CD14-positive monocyte (primary cell): ENCODE measurements at places on chromosomes 7 and 10. TPM values are rescaled to one million over a fixed set of nuclear protein-coding genes. Genes with fewer than 3 reads are reported as not detected.
A peak's percentile ranks its signal among the peaks of the same experiment; 100 is the strongest.

LARP4B gene
- 32.0 and 52.3 TPM in 2 replicates for polyA plus RNA-seq

DNA sequence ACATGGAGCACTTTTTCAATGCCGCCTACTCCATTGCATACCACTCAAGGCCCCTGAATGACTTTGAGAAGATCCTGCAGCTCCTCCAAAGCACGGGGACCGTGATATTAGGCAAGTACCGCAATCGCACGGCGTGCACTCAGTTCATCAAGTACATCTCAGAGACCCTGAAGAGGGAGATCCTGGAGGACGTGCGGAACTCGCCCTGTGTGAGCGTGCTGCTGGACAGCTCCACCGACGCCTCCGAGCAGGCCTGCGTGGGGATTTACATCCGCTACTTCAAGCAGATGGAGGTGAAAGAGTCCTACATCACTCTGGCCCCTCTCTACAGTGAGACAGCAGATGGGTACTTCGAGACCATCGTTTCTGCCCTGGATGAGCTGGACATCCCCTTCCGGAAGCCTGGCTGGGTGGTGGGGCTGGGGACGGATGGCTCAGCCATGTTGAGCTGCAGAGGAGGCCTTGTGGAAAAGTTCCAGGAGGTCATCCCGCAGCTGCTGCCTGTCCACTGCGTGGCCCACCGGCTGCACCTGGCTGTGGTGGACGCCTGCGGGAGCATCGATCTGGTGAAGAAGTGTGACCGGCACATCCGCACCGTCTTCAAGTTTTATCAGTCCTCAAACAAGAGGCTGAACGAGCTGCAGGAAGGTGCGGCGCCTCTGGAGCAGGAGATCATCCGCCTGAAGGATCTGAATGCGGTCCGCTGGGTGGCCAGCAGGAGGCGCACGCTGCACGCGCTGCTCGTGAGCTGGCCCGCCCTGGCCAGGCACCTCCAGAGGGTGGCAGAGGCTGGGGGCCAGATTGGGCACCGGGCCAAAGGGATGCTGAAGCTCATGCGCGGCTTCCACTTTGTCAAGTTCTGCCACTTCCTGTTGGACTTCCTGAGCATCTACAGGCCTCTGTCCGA lies 12.7 kb upstream of the ATP6V0E2 start:
- no peak for DNase-seq

FAM13C gene
- not detected in 2 replicates for polyA plus RNA-seq

FBXL13 gene
- polyA plus RNA-seq = not detected

DNA sequence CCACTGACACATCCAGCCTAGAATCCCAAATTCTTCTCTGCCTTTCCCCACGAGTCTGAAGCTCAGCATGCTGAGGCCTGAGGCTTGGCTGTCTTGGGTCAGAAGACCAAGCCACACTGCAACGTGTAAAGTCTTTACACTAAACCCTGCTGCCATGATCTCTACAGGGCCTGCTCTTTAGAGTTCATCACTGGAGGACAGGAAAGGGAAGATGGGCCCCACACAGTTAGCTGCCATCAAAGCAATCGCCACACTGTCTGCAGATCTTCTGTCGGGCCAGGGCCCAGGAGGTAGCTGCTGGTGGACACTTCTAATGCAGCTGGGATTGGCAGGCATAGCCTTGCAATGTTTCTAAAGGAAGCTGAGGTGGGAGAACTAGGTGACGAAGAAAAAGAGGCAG lies 8.4 kb upstream of the TECTB start:
- DNase-seq = no peak

PDGFA gene
- polyA plus RNA-seq = not detected in 2 replicates

GRCh38 chr10:97325754-97326153 lies 6.7 kb downstream of the FRAT1 start:
- DNase-seq = no peak

- DNase-seq = no peak
These were observed 769.6 kb downstream of the GRID1 start for GRCh38 chr10:85597006-85597405.

GATA3 gene
- not detected for polyA plus RNA-seq

DNA sequence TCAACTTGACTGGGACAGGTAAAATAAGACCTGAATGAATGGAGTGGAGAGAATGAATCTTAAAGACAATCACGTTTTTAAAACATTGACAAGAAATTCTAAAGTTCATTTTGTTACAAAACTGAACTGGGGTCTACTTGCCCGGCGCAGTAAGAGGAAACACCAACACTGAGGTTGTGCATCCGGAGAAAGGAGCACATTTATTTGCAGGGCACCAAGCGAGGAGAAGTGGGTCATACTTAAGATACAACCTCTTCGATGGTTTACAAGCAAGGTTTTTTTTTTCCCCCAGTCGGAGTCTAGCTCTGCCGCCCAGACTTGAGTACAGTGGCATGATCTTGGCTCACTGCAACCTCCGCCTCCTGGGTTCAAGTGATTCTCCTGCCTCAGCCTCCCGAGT lies 3.4 kb upstream of the REPIN1 start:
- no peak for DNase-seq

GRCh38 chr7:78649976-78650375 lies 803.5 kb downstream of the MAGI2 start:
- no peak for DNase-seq

- DNase-seq = no peak
These were observed 2.5 kb upstream of the CLDN4 start for GRCh38 chr7:73828107-73828803.

DNA sequence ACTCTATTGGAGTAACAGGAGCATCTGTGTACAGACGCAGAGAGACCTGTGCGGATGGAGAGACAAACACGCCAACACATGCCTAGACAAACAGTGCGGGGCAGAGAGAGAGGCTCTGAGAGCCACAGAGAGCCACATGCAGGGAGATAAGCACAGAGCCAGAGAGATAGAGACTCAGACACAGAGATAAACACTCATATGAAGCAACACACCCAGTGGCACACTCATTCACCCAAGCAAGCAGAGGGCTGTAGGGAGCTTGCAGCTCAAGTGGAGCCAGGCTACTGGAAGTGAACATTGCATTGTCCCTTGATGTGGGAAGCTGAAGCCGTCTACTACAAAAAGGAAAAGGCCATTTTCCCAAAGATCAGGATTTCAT lies 46.6 kb upstream of the PODXL start:
- DNase-seq = no peak

- no peak for DNase-seq
These were observed 28.3 kb downstream of the STMP1 start for GRCh38 chr7:135690566-135690965.

BEND7 gene
- 0.37 and 0.65 TPM in 2 replicates for polyA plus RNA-seq

GJD4 gene
- polyA plus RNA-seq = not detected

DNA sequence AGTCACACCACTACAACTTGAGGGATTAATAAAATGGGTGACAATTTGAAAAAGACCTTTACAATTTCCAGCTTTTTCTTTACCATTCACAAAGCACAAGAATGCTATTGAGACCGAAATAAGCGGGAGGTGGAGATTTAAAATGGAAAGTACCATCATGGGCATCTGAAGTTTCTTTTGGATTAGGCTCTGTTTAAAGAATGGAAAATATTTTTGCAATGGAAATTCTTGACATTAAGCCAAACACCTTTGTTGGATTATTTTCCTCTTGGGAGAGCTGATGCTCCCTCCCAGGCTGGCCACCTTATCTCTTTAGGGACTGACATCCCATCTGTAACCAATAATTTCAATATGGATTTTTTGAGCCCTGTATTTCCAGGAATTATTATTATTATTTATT lies 62.5 kb downstream of the BPGM start:
- DNase-seq = no peak

GRCh38 chr7:104956753-104957450 lies 57.1 kb upstream of the KMT2E start:
- DNase-seq = peak; percentile 90

DNA sequence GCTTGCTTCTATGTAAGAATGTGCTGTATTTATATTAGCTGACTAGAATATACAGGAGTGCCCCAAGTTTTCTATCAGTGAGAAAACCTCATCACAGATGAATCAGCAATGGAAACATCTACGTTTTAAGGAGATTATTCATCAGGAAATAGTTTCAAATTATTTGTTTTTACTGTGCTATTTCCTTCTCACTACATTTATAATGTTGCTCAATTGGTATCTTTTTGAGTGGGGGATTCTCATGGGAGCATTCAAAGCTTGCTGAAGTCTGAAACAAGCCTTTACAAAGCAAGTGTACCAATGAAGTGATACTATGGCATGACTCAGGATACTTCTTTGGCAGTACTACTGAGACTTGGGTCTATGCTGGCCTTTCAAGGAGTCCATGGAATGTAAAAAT lies 191.1 kb upstream of the SLC26A5 start:
- DNase-seq = no peak

- no peak for DNase-seq
These were observed 1.3 kb upstream of the CCDC136 start for GRCh38 chr7:128790315-128791041.

KCP gene
- 0.09 and 0.16 TPM in 2 replicates for polyA plus RNA-seq

- no peak for DNase-seq
These were observed 1.9 kb upstream of the IFRD1 start for GRCh38 chr7:112448381-112448780.

DNA sequence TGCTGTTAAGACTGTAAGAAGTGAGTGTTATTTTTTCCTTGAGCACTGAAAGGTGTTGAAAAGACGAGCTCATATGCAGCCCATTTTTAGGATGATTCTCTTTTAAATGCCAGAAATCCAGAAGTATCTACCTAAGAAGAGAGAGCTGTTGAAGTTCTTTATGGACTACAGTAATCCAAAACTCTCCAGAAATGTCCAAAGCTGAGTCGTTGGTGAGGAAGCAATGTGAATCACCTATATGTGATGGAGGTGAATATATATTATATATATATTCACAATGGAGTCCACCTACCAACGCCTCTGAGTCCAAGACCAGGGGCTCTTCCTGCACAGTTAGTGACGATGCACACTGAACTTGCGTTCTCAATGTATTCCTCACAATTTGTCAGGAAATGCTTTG lies 252.7 kb upstream of the PITRM1 start:
- DNase-seq = no peak

FAM25C gene
- not detected in 2 replicates for polyA plus RNA-seq

GRCh38 chr7:48563334-48563733 lies 361.0 kb upstream of the CDC14C start:
- DNase-seq = no peak

DNA sequence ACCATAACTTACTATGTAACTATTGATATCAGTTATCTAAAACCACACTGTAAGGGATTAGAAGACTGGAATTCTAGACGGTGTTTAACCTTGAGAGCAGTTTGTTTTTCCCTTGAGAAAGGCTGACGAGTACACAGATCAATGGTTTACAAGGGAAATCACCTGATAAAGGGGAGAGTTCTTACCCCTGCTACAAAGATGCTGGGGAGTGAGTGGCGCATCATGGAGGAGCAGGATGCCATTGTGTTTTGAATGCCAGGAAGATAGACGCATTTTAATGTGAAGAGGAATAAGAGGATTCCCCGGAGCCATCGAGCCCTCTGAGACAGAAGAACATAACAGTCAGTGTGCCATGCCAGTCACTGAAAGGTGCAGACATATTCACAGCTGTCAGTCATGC lies 145.2 kb downstream of the PKD1L1 start:
- no peak for DNase-seq

PIP gene
- not detected for polyA plus RNA-seq

TLX1 gene
- polyA plus RNA-seq = not detected

DNA sequence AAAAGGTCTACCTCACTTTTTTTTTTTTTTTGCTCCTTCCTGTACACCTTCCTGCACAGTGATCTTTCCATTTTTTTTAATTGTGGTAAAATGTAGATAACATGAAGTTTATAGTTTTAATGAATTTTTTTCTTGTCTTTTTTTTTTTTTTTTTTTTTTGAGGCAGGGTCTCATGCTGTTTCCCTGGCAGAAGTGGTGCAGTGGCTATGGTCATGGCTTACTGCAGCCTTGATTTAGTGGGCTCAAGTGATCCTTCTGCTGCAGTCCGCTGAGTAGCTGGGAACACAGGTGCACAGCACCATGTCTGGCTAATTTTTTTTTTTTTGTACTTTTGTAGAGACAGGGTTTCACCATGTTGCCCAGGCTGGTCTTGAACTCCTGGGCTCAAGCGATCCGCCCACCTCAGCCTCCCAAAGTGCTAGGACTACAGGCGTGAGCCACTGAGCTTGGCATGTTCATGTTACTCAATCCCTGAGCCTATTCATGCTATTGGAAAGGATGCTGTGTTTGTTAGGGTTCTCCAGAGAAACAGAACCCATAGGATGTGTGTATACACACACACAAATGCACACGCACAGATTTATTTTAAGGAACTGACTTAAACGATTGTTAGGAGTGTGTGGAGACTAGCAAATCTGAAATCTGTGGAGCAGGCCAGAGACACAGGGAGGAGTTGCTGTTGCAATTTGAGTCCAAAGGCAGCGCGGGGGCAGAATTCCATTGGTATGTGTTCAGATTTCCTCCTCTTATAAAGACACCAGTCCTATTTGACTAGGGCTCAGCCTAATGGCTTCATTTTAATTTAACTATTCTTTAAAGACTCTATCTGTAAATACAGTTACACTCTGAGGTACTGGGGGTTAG lies 29.1 kb downstream of the GALNT11 start:
- DNase-seq = no peak

DNA sequence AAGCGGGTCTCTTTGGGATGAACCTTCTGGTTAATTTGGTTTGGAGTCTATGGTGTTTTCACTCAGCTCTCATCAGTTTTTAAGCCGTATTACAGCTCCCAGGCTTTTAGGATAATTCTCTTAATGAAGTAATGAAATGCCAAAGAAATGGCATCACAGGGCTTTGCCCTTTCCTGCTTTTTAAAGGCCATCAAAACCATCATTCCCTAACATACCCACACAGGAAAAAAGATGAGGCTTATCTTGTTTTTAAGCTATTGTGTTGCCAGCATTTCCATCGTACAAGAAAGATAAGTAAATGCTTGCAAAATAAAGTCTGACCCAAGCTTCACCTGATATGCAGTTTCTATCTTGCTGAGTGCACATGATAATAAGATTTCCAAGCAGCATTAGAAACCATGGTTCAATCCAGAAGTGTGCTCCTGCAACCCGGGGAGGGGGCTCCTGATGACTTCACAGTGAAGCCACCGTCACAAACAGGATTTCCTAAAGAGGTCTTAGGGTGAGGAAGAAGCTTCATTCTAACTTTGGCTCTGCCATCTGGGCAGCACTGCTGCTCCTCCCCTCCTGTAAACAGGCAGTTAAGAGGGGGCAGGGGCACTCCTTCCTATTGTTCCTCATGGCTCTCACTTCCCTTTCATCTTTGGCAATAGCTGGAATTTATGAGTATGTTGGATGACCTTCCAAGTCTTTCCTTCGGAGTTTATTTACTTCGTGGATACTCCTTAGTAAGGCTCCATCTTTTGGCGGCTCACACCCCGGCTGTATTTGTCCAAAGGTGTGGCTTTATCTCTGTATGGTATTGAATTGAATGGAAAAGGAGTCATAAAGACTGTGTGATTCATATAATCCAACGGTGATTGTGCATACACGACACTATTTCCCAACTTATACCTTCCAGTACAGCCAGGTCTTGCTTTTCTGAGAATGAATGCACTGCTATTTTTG lies 55.2 kb upstream of the FAM133B start:
- DNase-seq = peak; percentile 18

DNA sequence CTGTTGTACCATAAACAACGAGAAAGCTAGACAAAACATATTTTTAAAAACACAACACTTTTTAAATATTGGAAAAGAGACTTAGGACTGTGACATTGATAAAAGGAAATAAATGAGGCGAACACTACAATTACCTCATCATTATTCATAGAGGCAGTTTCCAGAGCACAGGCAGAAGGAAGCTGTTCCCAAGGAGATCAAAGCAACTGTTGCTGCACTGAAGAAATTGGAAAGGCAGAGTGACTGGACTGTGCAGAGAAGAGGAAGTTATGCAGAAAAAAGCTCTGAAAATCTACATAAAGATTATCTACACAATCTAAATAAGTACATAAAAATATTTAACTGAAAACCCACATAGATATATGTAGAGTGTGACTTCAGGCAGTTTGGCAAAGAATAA lies 32.8 kb downstream of the MYO3A start:
- DNase-seq = no peak
